ENCODE measurements at places on chromosomes 2 and 18. TPM values are rescaled to one million over a fixed set of nuclear protein-coding genes. Genes with fewer than 3 reads are reported as not detected.

- H3K36me3 ChIP-seq = no peaks in the 10 kb centered on the region
- peaks cover 13% of the 10 kb centered on the region for H3K4me1 ChIP-seq
- H3K27ac ChIP-seq = no peak overlapping the region
- no peak for DNase-seq
- H3K27me3 ChIP-seq = peaks cover 47% of the 10 kb centered on the region
- H3K4me3 ChIP-seq = no peak overlapping the region
Observed at GRCh38 chr2:95329891-95330793, 33.0 kb downstream of the KCNIP3 start.

The GAREM1 gene
- 11.4 TPM for total RNA-seq

The KIF5C gene
- 26.8 TPM for total RNA-seq

DNA sequence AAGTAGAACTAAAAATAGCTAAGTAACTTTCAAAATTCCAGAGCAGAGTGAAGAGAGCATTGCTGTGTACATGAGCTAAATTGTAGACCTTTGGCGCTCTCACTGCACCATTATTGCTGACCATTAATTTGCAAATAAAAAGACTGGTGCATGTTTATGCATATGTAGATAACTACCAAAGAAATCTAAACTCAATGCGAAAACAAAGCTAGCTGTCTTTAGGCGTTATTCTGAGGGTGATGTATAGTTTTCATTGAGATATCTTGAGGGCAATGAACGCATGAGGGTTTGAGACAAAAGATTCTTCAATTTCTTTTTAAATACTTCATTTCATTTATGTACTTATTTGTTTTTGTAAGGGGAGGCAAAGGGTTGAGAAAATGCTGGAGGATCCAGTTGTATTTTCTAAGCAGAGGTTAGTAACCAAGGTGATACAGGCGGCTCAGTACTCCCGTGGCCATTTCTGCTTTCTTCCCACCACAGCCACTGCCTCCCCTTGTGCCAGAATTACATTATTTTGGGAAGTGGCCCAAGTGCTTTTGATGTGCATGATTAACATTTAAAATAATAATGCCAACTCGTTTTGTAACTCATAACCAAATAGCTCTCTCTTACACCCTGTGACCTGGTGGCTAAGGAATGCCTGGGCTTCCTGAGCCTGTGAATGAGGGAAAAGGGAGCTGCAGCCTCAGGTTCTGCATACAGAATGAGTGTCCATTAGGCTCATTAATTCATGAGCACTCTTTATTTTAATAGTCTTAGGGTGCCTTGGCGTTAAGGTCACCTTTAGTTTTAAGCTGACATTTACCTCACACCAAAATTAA lies 797.8 kb upstream of the GYPC start:
- no peaks in the 10 kb centered on the region for H3K27me3 ChIP-seq
- H3K4me1 ChIP-seq = no peaks in the 10 kb centered on the region
- DNase-seq = no peak
- H3K4me3 ChIP-seq = no peak overlapping the region

The REG3A gene
- total RNA-seq = not detected

DNA sequence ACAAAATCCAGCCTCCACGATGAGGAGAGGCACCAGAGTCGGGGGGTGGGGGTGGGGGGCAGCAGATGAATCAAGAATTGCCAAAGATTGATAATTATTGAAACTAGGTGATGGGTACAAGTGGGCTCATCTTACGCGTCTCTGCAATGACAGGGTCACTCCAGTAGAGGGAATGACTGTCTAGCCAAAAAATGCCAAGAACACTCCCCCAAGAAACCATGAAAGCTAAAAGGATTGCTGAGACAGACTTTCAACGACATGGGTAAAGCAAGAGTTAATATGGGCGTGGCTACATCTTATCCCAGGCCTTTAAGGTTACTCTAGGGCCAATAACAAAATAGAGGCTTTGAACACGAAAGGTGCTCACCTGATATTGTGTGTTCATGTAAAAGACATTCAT lies 86.5 kb downstream of the STK39 start:
- no peaks in the 10 kb centered on the region for H3K27me3 ChIP-seq
- no peak for DNase-seq
- no peaks in the 10 kb centered on the region for H3K4me1 ChIP-seq
- no peak overlapping the region for H3K4me3 ChIP-seq

The CD8B2 gene
- not detected for total RNA-seq

GRCh38 chr2:6353669-6354068 lies 512.0 kb downstream of the CMPK2 start:
- H3K4me3 ChIP-seq = no peak overlapping the region
- peaks cover 7% of the 10 kb centered on the region for H3K4me1 ChIP-seq
- H3K27me3 ChIP-seq = no peaks in the 10 kb centered on the region
- H3K27ac ChIP-seq = no peak overlapping the region
- no peak for DNase-seq

The CCDC74B gene
- total RNA-seq = 10.9 TPM

The MC5R gene
- not detected for total RNA-seq

DNA sequence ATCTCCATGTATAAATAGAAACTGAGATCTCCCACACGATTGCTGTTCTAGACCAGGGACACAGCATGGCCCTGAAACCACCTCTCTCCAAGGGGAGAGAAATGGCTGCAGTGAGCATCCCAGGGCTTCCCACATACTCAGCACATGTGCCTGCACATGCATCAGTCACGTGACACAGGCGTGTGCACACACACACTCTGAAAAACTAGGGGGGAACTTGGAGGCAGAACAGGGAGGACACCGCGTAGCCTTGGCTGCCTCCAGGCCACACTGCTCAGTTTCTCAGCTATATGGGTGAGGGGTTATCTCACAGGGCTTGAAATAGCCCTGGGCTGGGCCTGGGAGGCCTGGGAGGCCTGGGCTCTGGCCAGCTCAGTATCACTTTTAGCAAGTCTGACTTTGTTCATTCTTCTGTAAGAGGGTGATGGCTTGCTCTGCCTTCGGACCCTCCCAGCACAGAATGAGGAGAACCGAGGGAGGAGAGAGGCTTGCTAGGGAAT lies 66.9 kb downstream of the EMX1 start:
- peaks cover 72% of the 10 kb centered on the region for H3K4me1 ChIP-seq
- peak overlapping the region; percentile 41 for H3K4me3 ChIP-seq
- H3K36me3 ChIP-seq = peaks cover 2% of the 10 kb centered on the region
- no peak for DNase-seq

The CYP27C1 gene
- total RNA-seq = 8.0 TPM

DNA sequence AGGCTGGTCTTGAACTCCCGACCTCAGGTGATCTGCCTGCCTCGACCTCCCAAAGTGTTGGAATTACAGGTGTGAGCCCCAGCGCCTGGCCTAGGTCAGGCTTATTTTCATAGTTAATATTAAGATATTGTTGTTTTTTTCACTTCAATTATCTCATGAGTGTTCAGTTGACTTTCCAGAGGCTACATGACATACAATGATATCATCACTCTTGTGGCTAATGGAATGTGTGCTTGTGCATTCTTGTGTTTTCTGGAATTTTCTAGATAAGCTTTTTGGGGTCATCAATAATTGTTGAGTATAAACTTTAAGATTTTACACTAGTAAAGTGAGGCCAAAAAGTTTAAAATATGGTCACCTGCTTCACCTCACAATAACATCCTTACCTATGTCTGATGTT lies 180.9 kb downstream of the FIGN start:
- H3K36me3 ChIP-seq = no peaks in the 10 kb centered on the region
- H3K4me3 ChIP-seq = no peak overlapping the region
- no peaks in the 10 kb centered on the region for H3K27me3 ChIP-seq
- H3K27ac ChIP-seq = no peak overlapping the region
- peaks cover 2% of the 10 kb centered on the region for H3K4me1 ChIP-seq

DNA sequence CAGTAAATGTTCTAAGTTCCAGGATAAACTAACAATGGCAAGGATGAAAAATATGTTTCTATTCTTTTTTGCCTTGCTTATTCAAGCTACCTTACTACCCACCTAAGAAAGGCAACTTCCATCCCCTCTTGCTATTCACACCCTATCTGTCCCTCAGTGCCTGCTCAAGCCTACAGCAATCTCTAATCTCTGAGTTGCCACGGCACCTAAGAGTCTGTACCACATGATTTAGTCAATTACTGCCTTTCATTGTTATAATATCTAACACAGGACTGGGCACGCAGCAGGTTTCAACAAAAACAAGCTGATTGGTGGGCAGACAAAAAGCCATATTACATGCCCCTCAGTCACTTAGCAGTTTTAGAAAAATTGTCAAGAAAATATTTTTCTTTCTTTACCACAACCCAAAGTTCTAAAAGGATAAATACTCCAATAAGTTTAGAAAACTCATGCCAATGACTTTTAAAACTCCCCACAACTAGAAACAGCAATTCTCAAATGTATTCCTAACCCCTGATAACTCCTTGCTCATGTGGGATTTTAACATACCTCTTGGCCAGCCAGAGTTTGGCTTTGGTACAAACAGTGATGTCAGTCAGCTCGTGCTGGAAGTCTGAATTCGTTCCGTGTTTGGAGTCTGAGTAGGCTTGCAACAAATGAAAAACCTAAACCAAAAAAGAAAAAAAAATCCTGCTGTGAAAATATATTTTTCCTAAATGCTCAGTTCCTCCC lies 117.3 kb upstream of the ZFP36L2 start:
- peaks cover 4% of the 10 kb centered on the region for H3K36me3 ChIP-seq
- no peak for DNase-seq
- H3K4me3 ChIP-seq = no peak overlapping the region
- H3K27ac ChIP-seq = peak overlapping the region; percentile 63

GRCh38 chr18:35692866-35693265 lies 111.3 kb downstream of the GALNT1 start:
- H3K27ac ChIP-seq = no peak overlapping the region
- H3K36me3 ChIP-seq = peaks cover 2% of the 10 kb centered on the region
- H3K4me1 ChIP-seq = peaks cover 2% of the 10 kb centered on the region
- no peak for DNase-seq
- H3K27me3 ChIP-seq = no peaks in the 10 kb centered on the region

The CRYGC gene
- not detected for total RNA-seq

The ID2 gene
- total RNA-seq = 292 TPM

DNA sequence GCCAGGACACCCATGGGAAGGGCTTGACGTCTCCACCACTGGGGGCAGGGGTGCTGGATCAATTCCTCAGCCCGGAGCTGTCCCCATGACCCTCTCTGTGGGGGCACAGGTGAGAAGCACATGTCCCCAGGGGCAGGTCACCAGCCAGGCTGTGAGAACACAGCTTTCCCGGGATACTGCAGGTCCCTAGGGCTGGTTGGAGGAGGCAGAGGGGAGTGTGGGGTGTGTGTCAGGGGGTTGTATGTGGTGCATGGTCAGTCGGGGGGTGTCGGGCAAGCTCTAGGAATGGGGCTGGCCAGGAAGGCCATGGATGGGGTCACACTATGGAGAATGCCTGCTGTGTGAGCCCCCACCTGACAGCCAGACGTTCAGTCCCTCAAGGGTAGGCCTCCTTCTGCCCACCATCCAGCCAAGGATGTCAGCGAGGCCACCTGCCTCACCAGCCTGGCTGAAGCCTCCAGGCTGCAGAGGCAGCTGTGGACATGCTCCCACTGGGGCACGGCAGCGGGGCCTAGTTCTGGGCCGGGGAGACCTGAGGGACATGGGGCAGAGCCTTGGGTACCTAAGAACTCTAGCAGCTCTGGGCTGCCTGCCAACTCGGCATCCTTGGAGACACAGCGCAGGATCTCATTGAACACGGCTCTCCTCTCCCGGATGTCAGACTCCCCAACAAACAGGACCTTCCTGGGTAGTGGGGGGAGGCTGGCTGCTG lies 10.3 kb downstream of the HS1BP3 start:
- H3K4me3 ChIP-seq = no peak overlapping the region
- no peaks in the 10 kb centered on the region for H3K27me3 ChIP-seq
- H3K4me1 ChIP-seq = peaks cover 3% of the 10 kb centered on the region

The SERPINB12 gene
- not detected for total RNA-seq

The ATP6V1B1 gene
- not detected for total RNA-seq

DNA sequence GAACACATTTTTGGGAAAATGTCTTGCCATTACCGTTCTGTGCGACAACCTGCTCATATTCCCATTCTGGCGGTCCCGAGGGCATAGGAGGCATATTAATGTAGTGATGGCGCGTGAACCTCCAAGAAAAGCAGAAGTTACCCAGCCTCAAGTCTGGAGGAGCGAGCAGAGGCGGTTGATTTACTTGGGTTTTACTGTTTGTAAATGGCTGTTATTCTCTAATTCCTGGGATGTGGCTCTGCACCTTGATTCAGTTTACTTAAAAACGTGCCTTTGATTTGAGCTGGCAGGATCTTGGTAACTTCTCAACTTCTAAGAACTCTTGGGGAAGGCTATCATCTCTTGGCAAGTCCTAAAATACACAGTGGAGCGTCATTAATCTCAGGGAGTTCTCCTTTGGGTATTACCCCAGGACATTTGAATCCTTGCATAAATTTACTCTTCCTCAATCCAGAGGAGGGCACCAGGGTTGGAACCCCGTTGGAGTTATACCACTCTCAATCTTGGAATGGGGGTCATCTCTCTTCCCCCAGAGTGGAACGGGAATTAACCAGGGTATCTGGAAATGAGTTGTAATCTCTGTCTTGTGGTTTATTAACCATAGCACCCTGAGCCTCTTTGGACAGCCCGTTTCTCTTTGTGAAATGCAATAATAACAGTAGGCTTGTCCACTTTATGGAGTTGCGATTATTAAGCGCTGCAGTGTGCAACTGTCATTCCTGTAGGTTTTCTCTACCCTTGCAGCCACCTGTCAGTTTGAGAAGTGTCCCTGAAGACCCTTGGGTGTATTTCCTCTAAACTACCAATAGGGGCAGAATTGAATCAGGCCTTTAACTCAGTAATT lies 2.1 kb downstream of the HK2 start:
- peak overlapping the region; percentile 98 for H3K27ac ChIP-seq
- H3K36me3 ChIP-seq = peaks cover 2% of the 10 kb centered on the region
- peaks cover 18% of the 10 kb centered on the region for H3K4me1 ChIP-seq
- H3K27me3 ChIP-seq = peaks cover 17% of the 10 kb centered on the region
- DNase-seq = no peak

- H3K27me3 ChIP-seq = peaks cover 2% of the 10 kb centered on the region
- H3K4me1 ChIP-seq = peaks cover 11% of the 10 kb centered on the region
- no peak for DNase-seq
- H3K36me3 ChIP-seq = no peaks in the 10 kb centered on the region
- H3K27ac ChIP-seq = peak overlapping the region; percentile 49
Observed at GRCh38 chr18:9808295-9809241, 77.2 kb upstream of the TXNDC2 start.

The STRADB gene
- total RNA-seq = 48.2 TPM

DNA sequence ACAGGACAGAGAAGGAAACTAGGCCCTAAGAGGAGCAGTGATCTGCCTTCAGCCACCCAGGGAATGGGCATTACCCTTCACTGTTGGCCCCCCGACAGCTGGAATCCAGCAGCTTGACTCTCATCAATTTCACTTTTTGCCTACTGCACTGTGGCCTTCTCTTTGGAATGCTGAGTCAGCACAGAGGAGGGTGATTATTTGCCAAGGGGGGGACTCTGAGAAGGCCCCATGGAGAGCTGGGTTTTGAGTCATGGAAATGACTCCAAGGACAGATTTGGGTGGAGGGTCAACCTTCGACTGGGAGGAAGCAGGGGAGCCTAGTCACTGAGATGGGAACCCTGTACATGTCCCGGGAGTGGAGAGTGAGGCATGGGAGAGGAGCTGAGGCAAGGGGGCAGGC lies 38.1 kb upstream of the NTSR2 start:
- DNase-seq = no peak
- no peaks in the 10 kb centered on the region for H3K4me1 ChIP-seq
- H3K36me3 ChIP-seq = peaks cover 2% of the 10 kb centered on the region
- H3K4me3 ChIP-seq = no peak overlapping the region

The ACVR2A gene
- total RNA-seq = 40.5 TPM

The RELCH gene
- total RNA-seq = 39.4 TPM

GRCh38 chr2:27162151-27163121 lies 13.6 kb downstream of the TCF23 start:
- H3K4me3 ChIP-seq = no peak overlapping the region
- H3K27ac ChIP-seq = no peak overlapping the region
- no peaks in the 10 kb centered on the region for H3K36me3 ChIP-seq
- peaks cover 7% of the 10 kb centered on the region for H3K4me1 ChIP-seq
- H3K27me3 ChIP-seq = peaks cover 3% of the 10 kb centered on the region

The RAB6C gene
- total RNA-seq = not detected
